ENCODE measurements at places on chromosomes 3 and 15.

DNA sequence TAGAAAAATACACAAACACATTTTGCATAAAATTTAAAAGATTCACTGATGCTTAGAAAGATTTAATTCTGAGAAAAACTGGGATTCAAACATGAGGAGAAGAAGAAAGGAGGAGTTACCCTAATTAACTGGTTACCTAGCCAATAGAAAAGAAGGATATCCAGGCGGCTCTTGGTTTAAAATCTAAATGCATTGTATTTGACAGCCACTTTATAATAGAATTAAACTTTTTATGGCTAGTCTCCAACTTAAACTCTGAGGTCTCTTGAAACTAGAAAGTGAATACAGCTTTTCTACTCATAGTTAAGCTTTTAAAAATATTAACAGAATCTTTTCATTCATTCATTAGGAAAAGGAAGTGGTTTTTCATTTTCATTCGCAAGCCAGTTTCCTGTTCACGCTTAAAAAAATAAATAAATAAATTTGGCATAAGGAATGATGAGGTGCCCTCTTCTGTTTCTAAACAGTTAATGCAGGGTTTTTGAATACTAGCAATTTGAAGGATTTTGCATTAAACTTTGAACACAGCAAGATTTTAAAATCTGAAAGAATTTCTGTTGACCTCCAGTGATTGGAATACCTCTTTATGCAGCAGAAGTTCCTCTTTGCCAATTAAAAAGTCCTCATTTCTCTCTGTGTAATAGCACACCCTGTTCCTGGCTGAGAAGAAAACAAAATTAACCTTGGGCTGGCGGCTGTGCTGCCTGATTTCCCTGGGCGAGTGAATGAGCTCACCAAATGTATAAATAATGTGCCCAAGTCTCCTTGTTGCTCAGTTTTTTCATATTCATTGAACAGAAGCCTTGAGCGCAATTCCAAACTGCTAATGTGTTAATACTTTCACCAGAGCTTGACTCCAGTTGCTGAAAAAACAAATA is 105.1 kb downstream of the ZMAT3 start:
- no peak for DNase-seq

DNA sequence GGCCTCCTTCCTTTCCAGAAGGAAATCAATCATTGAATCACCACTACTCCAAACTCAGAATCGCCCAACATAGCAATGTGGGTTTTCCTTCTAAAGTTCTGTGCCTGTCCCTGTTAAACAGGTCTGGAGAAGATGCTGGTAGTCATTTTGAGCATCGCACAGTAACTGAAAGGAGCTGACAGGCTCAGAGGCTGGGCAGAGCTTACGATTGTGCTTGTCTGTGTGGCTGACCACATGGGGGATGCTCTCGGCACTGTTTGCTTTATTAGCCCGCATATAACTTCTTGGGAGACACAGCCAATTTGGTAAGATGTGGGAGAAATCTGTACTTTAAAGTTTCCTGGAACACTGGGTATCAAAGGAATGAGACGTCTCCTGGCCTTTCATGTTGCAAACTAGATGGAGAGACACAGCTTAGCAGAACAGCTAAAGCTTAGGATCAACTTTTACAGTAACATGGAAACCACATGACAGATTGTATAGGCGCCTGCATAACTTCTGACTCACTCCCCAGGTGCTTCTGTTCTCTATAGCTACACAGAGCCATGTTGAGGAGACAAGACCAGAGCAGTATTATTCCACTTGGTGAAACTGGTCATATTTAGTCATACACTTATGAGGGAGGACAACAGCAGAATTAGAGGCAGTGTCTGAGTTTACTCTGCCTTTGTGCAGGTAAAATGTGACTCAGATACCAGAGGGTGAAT is 374.1 kb downstream of the RORA start:
- DNase-seq, result no peak

- no peak for DNase-seq
Measured at GRCh38 chr15:31383139-31383538, 56.5 kb downstream of the KLF13 start.

- no peak for DNase-seq
Measured at GRCh38 chr3:124777762-124778470, 47.7 kb downstream of the UMPS start.

DNA sequence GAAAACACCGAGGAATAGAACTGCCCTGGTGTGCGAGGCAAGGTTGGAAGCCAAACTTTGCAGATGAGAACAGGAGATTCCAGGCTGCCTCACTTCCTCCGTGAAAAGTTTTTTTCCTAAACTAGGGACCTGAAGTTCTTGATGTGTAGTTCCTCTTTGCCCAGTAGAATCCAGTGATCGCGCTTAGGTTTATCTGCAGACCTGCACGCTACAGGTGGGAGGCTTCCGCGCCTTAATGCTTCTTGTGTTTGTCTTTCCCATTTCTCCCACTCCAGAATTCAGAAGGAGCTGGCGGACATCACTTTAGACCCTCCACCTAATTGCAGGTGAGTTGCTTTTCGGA is 5.4 kb downstream of the UBE2E1 start:
- no peak for DNase-seq

- no peak for DNase-seq
Measured at GRCh38 chr15:83053151-83053550, 13.9 kb downstream of the BTBD1 start.

GRCh38 chr3:95705786-95706418 is 1108.5 kb upstream of the EPHA6 start:
- no peak for DNase-seq

- peak; percentile 37 for DNase-seq
Measured at GRCh38 chr3:71584394-71585011, 975 bp upstream of the FOXP1 start.

GRCh38 chr15:88098361-88098760 is 158.2 kb downstream of the NTRK3 start:
- no peak for DNase-seq

- DNase-seq, result no peak
Measured at GRCh38 chr15:76939715-76940114, 8.2 kb downstream of the RCN2 start.

- DNase-seq, result no peak
Measured at GRCh38 chr3:71485896-71486295, 97.6 kb downstream of the FOXP1 start.

GRCh38 chr15:98649472-98650416 is 1.4 kb downstream of the IGF1R start:
- DNase-seq, result peak; percentile 40

DNA sequence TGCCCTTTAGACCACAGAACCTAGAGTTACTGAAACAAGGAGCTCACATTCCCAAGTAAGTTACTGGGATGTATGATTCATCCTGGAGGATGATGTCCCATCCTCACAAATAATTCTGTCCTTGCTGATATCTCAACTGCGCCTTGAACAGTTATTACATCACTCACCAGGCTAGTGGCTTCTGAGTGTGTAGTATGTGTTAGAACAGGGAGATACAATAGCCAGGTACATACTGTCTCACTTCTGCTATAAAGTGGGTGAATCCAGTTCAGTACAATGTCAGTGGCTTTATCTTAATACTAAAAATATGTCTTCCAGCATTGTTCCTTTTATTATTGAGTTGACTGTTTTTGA is 483.2 kb upstream of the FRG2C start:
- DNase-seq, result no peak

DNA sequence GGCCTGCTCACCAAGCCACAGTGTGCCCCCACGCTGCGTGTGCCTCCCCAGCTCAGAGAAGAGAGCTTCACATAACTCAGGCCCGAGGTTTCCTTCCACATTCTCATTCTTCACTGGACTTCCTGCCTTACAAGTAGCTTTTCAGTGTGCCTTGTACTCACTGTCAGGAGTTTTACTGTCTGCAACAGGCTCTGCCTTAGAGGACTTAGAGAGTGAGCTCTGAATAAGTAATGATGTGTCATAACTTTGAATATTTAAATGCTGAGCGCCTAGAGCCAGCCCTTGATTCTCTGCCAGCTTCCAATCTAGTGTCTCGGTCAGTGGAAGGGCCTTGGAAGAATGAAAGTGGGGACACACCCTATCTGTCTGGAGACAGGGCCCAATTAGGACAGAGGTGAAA is 41.8 kb downstream of the ITGB5 start:
- no peak for DNase-seq

DNA sequence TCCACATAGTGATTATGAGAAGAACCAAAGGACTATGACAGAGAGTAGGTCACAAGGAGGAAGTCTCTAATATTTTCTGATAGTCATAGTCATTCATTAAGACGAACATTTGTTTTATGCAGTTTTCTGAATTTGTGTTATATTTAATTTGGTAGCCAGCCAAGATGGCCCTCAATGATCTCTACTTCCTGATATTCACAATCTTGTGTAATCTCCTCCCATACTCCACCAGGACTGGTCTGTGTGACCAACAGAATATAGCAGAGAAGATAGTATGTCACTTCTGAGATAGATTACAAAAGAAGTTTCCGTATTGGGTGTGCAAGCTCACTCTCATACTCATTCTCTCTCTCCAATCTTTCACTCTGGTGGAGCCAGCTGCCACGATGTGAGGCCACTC is 30.8 kb downstream of the HLTF start:
- no peak for DNase-seq

DNA sequence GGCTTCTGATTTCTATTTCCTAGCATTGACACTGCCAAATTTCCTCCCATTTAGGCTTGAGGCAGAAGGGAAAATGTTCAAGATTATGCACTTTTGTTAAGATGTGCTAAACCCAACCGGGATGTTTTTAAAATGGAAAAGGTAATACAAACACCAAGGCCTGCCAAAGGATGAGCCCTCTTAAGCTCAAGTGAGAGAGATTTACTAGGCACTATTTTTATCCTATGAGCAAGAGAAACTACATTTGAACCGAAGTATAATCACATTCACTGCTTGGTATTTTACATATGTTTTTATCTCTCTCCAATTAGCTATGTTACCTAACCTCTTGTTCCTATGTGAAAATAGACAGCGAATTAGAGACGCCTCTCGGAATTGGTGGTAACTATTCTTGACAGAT is 295.8 kb downstream of the GABRB3 start:
- DNase-seq, result no peak

DNA sequence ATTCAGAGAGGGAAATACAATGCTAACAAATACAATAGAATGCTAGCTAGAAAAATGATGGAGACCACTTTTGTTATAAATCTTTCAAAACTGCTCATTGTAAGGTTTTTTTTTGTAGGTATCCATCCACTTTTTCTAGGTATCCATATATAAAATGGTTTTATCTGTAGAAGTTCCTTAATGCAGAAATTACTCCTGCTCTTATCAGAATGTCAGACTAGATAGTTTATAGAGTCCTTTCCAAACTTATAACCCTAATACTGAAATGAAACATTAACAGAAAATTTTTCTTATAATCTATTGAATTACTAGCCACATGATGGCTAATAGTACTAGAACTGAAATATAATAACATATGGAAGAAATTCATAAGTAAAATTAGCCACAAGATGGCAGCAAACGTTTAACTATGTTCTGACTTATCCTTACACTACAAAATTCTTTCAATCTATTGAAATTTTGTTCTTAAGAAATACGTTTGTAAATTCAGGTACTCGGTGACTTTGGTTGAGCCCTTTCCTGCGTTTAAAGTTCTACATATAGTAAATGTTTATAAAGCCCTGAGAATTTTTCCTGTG is 58.5 kb downstream of the ECT2 start:
- DNase-seq, result no peak

- no peak for DNase-seq
Measured at GRCh38 chr15:91216000-91216399, 115.9 kb downstream of the SV2B start.

DNA sequence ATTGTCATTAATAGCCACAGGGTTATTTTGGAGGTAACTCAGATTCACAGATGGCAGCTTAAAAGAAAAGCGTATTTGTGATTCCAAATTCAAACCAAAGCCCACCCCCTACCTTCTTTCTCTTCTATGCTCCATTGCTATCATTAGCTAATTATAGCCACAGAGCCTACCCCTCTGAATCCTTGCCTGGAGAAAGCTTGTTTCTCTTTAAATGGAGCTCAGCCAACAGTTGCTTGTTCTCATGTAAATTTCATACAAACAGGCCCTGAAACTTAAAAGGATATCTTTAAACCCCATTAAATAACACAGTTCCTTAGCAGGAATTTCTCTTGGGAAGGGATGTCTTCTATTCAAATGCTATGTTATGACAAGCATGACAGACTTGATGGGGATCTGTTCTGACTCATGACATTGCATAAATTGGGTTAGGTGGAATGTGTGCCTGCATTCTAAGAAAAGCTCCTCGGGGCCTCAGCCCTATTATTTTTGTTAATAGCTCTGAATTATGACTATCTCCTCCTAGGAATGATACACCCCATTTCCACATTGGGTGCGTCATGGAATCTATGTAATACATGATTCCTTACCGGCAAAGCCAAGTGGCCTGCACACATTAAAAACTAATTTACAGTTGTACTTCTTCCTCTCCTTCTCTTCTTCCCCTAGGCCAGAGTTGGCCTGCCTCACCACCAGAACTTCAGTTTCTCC is 265.8 kb downstream of the TAFA4 start:
- no peak for DNase-seq

GRCh38 chr15:70802629-70803028 is 39.3 kb upstream of the UACA start:
- no peak for DNase-seq

DNA sequence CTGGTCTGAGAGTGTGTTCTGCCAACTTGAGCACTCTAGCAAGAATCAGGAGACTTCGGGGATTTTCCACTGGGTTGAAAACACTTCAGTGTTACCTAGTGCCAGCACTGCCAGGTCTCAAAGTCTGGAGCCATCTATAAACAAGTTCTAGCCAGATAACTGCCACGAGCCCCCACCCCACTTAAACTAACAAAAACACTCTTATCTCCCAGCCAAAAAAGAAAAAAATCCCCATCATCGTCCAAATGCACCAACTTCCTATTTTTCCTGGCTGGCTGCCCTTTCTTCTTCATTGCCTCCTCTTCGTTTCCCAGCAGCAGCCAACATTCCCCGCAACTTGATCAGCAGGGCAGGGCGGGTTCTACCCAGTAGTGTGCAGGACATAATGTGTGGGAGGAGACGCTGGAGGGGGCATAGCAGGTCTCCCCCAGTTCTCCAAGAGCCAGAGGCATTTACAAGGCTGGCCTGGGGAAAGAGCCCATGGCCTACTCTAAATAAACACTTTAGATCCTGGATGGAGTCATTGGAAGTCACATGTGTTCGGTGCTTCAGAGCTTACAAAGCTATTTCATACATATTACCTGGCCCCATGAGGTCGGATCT is 29.5 kb downstream of the C2CD4B start:
- DNase-seq, result no peak

DNA sequence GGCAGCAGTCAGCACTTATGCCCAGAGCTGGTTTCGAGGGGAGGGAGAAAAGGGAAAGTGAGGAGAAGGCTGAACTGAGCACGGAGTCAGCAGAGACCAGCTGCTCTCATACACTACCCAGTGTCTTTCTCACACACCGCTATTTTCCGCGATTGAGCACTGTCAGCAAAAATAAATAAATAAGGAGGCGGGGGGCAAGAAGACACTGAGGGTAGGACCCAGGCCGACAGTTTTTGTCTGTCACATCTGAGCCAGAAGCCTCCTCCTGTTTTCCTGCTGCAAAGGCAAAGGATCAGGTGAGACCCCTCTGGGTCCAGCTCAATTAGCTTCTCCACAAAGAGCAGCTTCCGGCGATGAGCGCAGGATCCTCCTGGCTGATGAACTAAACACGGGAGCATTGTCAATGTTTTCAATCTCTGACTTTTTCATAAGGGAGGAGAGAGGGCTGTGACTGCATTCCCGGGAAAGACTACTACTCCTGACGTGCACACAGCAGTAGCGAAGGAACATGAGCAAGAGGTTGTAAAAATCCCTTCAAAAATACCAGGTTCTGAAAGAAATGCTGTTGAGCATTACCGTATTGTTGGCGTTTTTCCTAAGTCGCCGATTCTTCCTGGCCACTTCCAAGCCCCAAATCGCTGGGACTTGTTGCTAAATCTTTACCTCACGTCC is 1.3 kb downstream of the FRMD5 start:
- no peak for DNase-seq

- DNase-seq, result no peak
Measured at GRCh38 chr3:88469216-88469615, 319.5 kb downstream of the C3orf38 start.
